ENCODE measurements at places on chromosomes 4 and X.

DNA sequence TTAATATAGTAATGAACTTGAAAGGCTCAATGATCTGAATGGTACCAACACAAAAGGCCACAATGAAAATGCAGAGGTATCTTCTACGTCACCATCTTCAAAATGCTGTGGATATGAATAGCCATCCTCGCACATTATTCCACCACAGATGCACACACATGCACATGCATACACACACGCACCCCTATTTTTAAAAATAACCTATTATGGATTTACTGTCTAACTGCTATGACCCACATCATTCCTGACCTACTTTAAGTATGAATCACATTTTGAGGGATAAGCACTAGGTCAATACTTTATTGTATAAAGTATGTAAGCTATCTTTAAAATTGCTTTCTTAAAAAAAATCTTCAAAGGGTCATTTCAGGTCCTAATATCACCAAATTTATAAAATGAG lies 24.4 kb upstream of the CORIN start:
- DNase-seq: no peak

GRCh38 chr4:35124106-35124505 lies 1120.2 kb downstream of the ARAP2 start:
- DNase-seq: no peak

- DNase-seq: no peak
Measured at GRCh38 chr4:48851651-48852050, 20.8 kb downstream of the OCIAD1 start.

- DNase-seq: no peak
Measured at GRCh38 chr4:162443510-162443909, 279.7 kb upstream of the FSTL5 start.

DNA sequence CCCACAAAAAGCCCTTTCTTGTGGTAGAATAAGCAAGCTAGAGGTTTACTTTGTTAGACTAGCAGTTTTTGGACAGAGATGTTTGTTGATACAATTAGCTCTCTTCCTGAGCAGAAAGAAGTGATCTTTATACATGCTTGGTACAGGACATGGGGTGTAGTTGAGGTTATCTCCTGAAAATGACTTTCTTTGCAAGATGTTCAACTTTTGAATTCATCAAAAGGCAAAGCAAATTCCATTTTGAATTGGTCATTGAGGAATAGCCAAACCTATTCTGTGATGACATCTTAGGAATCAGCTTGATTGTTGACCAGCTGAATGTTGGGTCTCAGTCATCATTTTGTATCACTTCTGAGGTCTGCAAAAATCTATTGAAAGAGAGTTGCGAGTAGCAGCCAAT lies 3.8 kb downstream of the CPE start:
- no peak for DNase-seq

DNA sequence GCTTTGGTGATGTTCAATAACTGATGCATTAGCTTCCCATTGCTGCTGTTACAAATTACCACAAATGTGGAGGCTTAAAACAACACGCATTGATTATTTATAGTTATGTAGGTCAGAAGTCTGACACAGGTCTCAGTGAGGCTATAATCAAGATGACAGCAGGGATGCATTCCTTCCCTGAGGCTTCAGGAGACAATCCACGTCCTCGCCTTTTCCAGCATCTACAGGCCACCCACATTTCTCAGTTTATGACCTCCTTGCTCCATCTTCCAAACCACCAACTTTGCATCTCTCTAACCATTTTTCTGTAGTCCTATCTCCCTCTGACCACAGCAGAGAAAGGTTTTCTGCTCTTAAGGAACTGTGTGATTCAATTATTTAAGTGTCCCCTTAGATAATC lies 92.5 kb downstream of the GASK1B start:
- DNase-seq: no peak

DNA sequence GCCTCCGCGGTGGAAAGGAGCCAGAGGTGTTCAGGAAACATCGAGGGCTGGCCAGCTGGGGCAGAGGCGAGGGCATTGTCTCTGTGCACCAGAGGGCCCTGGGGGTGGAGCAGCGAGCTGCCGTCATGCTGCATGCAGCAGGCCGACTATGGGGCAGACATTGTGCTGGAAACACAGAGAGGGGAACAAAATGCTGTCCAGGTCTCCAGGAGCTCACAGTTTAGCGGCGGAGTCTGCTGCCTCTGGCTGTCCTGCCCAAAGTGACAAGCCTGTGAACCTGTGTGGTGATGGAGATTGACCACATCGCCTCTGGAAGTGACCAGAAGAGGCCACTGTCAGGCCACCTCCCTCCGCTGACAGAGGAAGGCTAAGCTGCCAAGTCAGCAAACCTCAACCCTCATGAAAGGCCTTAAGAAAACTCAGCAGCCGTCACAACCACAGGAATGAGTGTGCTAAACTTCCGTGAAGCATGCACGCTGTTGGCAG lies 20.1 kb upstream of the SASH3 start:
- DNase-seq: no peak

DNA sequence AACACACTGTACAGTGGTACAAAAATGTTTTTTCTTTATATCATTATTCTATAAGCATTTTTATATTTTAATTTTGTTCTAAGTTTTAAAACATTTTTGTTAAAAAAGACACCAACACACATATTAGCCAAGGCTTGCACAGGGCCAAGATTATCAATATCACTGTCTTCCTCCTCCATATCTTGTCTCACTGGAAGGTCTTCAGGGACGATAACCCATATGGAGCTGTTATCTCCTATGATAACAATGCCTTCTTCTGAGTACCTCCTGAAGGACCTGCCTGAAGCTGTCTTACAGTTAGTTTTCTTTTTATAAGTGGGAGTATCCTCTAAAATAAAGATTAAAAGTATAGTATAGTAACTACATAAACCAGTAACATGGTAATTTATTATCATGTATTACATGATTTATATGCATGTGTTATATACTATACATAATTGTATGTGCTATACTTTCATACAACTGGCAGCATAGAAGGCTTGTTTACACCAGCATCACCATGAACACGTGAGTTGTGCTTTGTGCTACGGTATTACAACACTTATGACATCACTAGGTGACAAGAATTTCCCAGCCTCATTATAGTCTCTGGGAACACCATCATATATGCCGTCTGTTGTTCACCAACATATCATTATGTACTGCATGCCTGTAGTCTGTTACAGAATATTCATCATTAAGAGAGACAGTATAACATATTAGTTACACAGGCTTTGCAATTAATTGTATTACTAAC lies 90.7 kb downstream of the WDFY3 start:
- no peak for DNase-seq

DNA sequence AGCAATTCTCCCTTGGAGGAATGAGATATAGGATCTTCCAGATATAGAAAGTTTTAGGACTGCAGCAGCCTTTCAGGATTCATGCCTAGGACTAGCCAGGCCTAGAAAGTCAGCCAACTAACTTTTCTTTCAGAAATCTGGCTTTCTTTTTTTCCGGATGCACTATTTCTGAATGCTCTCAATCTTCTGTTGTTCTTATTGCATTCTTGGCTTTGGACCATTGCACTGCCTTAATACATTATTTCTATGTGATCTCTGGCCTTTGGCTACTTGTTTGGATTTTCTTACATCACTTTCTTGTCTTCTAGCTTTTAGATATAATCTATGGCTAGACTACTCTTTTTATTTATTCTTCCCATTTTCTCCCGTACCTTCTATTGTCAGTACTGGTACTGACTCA lies 813.1 kb upstream of the HTR2C start:
- DNase-seq: no peak

GRCh38 chr4:15244354-15244753 lies 183.5 kb upstream of the C1QTNF7 start:
- DNase-seq: no peak

GRCh38 chrX:46739736-46740135 lies 19.2 kb downstream of the SLC9A7 start:
- no peak for DNase-seq
